ENCODE measurements at places on chromosomes 3 and 15.

DNA sequence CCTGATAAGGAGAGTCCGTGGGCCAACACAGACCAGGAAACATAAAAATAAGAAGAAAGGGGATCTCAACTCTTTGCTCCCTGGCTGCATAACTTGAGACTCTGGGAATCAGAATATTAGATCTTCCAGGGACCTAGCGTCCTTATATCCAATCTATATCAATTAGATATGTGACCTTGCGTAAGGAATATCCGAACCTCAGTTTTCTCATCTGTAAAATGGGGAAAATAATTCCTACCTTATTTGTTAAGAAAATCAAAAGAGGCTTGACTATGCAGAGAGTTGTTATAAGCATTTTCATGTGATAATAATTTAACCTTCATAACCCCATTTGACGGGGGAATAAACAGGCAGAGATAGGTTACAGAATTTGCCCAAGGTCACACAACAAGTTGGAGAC is 7.1 kb upstream of the LIPC start:
- DNase-seq: no peak

DNA sequence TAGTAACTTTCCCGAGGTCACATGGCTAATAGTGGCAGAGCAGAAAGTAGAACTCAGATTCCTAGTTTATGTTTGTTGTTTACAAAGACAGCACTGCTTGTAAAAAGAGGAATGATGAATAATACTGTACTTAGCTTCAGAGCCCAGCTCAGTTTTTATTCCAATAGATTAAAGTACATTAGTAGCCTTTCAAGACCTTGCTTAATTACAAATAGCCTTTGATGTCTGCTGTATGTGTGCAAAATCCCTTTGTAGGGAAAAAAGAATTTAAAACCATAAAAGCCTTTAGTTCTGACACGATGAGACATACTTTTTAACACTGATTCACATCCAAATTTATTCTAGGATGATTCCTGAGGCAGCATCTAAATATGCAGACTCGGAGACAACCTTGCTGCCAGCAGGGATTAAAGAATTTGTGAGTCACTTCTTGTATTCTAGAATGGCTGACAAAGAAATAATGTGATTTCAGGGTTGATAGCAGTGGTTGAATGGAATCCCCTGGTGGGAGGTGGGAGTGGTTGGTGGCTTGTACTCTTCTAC is 324.2 kb upstream of the TGFBR2 start:
- DNase-seq: no peak

DNA sequence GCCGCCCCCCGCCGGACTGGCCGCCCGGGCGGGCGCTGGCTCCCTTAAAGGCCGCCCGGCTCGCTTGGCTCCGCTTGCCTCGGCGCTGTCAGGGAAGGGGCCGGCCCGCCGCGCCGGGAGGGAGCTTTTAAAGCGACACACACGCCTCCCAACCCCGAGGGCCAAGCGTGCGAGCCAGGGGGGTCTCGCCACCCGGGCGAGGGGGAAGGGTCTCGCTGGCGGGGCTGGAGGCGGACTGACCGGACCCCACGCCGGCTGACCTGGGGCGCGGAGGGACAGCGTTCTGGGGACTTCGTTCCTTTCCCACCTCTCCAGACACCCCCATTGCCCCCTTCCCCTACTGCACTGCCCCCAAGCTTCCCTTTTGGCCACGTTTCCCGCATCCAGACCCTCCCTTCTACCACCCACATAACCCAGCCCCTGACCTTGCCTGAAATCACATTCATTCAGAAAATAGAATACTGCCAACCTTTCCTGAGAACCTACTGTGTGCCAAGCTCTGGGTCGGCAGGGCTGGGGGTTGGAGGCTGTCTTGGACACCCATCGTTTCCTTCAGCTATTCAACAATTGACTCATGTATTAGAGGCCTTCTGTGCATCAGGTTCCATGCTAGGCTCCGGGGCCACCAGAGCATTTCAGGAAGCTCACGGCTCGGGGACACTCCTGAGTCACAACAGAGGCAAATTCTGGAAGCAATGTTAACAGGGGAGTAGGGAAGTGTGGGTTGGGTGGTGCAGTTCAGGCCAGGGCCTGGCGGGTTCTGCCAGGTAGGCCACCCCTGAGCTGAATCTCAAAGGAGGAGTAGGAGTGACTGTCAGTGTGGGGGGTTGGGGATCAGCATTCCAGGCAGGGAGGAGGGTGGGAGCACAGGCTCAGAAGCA is at the start of gene INSYN1:
Gene INSYN1 (minus strand): TSS at position 102 of the 881 bp plus-strand sequence. CDS start 2,221 bp downstream, outside the sequence.
- DNase-seq: no peak

- no peak for DNase-seq
Measured at GRCh38 chr3:27594096-27594690, 110.0 kb upstream of the SLC4A7 start.

- no peak for DNase-seq
Measured at GRCh38 chr3:39188271-39189149, 3.9 kb downstream of the XIRP1 start.

- no peak for DNase-seq
Measured at GRCh38 chr15:96328181-96328876, 2.2 kb upstream of the NR2F2 start.

GRCh38 chr3:33237439-33237838 is 18.8 kb upstream of the SUSD5 start:
- no peak for DNase-seq

DNA sequence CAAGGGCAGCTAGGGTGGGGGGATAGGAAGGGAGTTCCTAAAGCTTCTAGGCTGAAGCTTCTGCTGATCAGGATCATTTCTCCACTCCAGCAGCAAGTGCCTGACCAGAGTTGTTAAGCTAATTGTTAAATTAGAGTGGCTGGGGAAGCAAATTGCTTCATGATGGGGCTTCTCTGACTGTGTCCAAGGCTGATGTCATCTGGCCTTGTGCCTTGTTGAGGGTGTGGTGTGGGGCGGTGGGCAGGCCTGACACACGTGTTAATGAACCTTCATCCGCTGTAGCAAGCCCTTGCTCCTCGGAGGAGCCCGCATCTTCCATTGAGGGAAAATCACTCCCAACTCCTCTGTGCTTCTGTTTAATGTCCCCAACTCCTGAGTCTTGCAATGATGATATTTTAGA is 84.3 kb upstream of the ROPN1 start:
- no peak for DNase-seq

DNA sequence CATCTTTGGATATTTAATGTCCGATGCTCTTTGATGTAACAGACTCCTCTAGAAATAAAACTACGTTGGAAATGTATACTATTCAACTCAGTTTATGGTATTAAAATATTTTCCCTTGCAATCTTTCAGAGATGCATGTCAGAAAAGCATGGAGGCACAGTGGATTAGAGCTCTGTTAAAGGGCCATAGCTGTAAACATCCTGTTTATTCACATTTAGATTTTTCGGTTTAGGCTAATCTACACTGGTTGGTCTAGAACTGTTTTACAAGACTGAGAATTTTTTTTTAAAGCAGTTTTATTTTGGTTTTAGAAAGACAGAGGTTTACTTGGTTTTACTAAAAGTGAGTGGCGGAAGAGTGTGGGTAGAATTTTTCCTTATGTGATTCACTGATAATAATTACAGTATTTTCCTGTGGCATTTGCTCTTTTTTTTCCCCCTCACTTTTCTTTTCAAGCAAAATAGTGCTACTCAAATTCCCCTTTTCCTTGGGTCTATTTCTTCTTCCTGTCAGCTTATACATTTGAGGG is 132.1 kb downstream of the IL1RAP start:
- no peak for DNase-seq

- no peak for DNase-seq
Measured at GRCh38 chr3:78749056-78749455, 1018.7 kb downstream of the ROBO1 start.

DNA sequence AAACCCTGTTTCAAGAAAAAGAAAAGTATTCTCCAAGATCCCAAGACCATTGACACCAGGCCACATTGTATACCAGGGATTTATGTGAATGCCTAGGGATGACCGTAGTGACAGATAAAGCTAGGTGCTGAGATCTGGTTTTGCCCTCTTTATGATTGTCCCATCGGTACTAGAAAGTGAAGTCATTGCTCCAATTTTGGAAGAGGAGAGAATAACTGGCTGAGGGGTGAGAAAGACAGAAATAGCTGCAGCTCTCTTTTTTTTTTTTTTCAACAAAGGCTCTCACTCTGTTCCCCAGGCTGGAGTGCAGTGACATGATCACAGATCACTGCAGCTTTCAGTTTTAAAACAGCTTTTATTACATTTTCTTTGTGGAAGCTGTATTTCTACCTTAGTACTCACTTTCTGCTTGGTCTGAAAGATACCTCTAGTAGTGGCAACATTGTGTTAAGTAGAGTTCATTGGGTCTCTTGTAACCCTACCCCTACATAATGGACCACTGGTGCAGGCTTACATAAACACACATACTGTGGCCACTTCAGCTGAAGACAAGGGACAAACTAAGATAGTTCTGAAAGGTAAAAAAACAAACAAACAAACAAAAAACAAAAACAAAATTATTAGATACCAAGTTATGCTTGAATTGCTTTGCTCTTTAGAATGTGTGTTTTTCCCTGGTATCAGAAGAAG is 18.0 kb downstream of the ZSCAN29 start:
- no peak for DNase-seq

- no peak for DNase-seq
Measured at GRCh38 chr15:41501191-41501917, 7.7 kb downstream of the ITPKA start.

DNA sequence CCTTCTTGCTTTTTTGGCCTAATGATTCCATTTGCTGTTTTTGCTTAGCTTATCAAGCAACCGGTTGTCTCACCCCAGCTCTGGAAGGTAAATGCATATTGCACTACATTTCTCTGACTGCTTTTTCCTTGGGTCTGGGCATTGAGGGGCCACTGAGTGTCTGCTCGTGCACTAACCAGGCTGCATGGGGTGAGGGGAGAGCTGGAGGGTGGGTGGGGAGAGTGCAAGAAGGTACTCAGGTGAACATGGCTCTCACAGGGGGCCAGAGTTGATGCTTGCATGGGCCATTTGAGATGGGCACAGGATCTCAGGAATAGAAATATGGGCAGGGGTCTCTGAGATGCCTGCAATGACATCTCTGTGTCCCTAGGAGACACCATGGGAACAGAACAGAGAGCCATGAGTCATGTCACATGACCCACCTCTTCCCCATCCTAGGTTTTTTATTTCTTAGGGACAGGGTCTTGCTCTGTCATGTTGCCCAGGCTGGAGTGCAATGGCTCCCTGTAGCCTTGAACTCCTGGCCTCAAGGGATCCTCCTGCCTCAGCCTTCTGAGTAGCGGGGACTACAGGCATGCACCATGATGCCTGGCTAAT is 6.2 kb downstream of the ALPK3 start:
- DNase-seq: no peak

DNA sequence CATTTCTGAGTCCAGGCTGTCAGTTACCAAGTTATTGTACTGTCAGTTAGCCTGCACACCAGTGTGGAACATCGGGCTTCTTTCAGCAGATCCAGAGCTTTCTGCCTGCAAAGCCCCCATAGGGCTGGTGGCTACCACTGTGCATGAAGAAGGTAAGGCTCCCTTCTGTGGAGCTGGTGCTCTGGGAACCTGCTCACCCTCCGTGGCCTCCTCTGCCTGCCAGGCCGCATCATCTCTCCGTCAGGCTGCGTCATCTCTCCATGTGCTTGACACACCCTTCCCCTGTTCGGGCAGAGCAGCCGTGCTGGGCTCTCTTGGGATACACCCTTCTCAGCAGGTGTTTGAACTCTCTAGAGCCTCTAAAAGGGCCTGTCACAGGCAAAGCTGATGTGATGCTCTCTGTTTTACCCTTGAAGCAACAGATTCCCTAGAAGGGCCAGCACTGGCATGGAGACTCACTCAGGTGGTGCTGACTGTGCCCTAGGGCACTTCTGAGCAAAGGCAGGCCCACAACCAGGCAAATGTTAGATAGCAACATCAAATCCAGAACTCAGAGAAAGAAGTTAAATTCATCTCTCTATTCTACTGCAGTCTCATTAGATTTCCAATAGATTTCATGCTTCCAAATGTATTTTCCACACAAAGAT is 261.1 kb downstream of the EPHB1 start:
- no peak for DNase-seq

DNA sequence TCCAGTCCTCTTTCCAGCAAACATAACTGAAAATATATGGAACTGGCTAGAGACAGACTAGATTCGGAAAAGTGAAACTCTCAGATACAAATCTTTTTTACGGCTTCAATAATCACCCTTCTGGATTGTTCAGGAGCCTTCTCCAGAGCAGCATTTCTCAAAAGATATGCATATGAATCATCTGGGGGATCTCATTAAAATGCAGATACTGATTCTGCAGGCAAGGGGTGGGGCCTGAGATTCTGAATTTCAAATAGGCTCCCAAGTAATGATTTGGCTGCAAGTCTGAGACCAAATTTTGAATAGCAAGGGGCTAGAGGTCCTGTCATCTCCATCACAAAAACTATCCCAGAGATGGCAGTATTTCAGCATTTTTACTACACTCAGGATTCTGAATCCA is 165.4 kb downstream of the CTNNB1 start:
- no peak for DNase-seq

DNA sequence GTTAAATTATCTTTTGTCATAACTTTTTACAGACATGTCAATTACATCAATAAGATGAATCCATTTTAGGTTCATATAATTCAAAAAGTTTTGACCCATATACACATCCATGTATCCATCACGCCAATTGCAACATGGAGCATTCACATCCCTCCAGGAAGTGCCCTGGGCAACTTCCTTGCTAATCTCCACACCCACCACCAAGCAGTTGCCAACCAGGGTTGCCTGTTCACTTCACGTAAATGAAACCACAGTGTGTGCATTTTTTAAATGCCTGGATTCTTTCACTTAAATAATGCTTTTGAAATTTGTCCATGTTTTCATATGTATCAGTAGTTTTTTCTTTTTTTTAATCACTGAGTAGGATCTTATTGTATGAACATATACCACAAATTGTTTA is 40.7 kb upstream of the LYZL4 start:
- no peak for DNase-seq

DNA sequence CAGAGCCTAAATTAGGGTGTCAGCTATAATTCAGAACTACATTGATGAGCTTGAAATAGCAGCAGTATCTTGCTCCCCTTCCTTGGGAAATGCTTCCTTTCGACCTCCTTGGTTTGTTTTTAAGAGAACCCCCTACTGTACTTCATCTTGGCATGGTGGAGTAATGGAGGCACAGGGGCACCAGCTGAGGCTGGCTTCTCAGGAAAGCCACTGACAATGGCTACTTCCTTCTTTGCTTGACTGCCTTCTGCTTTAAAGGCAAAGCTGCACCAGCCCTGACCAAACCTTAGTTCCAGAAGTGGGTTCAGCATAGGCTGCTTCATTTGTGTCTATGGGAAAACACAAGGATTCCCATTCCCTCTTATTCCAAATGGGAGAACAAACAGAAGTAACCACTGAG is 1.5 kb upstream of the FBXL22 start:
- no peak for DNase-seq

DNA sequence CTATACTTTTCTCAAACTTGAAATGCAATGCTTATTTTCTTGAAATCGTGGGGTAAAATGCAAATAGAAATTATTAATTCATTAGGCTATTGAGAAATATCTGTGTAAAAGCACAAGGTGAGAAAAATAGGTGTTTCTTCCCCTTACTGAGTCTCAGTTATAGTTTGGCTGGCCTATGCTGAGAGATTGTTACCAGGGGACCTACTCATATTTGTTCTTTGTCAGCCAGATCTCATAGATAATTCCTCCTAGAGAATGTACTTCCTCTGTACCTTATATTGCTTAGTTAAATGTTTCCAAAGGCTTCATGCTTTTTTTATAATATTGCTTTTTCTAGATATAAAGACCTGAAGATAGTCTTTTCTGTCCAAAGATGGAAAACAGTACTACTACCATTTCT is 60.0 kb upstream of the TRPC1 start:
- no peak for DNase-seq
